Muscle of back (tissue), 13 donors: ENCODE measurements at places on chromosomes 3 and 15. TPM values are rescaled to one million over a fixed set of nuclear protein-coding genes. Genes with fewer than 3 reads are reported as not detected.

Gene THRB
- polyA plus RNA-seq, result 1.2 TPM

DNA sequence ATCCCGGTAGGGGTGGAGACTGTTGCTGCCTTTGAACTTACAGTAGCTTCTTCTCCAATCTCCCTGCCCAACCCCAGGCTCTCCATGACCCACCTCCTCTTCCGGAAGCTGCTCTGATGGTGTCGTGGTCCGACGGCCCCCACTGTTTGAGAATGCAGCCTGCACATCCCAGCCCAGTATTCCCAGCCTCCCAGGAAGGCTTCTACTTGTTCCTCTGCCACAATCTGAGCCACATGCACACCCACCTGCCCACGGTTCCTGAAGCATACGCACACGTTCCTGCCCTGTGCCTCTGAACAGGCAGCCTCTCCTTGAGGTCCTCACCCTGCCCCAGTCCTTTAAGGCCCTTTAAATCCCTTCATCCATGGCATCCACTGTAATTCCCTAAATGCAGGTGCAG is 57.4 kb downstream of the ABTB1 start:
- no peak for DNase-seq

DNA sequence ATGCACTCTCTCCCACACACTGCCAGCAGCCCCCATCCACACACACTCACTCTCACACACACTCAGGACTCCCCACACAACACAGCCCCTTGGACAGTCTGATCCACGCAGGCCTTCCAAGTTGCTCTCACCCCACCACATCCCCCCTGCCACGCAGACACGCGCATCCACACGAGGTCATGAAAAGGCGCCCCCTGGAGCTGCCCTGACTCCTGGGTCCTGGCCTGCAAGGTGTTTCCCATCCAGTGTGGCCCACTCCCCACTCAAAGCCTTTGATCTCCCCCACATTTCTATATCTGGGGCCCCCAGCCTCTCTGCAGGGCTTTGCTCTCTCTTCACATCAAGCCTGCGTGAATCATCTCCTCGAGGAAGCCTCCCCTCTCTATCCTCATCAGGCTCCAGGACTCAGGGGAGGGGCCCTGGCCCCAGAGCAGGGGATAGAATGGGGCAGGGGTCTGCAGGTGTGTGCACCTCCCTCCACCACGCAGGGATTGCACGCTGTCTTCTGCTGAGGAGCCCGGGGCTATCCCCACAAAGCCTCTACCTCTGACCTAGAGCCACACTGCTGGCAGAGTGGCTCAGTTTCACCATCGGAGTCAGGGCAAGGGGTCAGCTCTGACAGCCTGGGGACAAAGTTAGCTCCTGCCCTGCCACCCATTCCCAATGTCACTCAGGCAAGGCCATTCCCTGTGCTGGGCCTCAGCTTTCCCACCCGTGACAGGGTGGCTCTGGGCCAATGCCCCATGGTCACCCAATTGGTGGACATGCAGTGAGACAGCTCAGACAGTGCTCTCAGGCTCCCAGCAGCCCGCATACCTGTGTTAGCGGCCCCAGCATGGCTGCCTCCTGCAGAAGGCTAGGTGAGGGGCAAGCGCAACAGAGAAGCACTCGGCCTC is 6.4 kb downstream of the MYL3 start:
- no peak for DNase-seq

DNA sequence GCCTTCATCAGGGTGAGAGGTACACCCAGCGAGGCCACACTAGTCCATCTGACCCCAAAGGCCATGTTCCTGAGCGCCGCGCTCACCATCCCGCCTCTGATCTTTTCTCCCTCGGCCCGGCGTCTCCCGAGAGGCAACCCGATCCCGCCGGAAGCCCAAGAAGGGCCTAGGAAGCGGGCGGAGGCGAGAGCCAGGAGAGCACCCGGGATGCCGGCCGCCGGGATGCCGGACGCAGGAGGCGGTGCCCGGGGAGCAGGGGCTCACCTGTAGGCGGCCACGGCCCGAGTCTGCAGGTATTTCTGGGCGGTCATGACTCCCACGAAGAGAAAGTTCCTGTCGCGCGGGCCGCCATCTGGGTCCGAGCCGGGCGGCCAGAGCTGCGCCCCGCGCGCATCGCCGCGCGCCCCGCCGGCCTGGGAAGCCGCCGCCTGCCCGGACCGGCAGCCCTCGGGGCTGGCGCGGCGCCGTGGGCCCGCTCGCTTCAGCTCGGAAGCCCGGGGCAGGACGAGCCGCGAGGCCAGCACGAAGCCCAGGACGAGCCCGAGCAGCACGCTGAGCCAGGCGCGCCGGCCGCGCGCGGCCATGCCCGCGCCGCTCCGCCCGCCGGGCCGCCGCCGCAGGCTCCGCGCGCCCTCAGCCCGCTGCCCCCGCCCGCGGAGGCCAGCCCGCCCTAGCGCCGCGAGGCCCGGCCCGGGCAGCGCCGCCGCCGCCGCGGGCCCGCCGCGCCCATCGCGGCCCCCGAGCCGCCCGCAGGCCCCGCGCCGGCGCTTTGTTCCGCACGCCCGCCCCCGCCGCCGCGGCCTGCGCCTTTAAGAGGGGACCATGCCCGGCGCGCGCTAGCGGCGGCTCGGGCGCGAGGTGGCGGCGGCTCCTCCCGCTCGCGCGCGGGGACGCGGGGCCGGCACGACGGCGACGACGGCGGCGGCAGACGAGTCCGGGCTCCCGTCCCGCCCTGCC is 697 bp downstream of the CHSY1 start:
- no peak for DNase-seq

- no peak for DNase-seq
Observed at GRCh38 chr3:16533928-16534574, 20.6 kb upstream of the RFTN1 start.

- DNase-seq, result no peak
Observed at GRCh38 chr3:169746924-169747323, 17.9 kb downstream of the TERC start.
